ENCODE measurements at places on chromosomes 1 and 21. TPM values are rescaled to one million over a fixed set of nuclear protein-coding genes. Genes with fewer than 3 reads are reported as not detected.
A peak's percentile ranks its signal among the peaks of the same experiment; 100 is the strongest.

OR6K6 gene
- not detected for total RNA-seq

OR6N1 gene
- total RNA-seq: not detected

ISG15 gene
- 109 TPM for total RNA-seq

FCGR3A gene
- not detected for total RNA-seq

CELA3A gene
- not detected for total RNA-seq

HES4 gene
- total RNA-seq: 23.3 TPM

LRRC53 gene
- total RNA-seq: not detected

GNL2 gene
- total RNA-seq: 37.3 TPM

PCP4L1 gene
- not detected for total RNA-seq

GRCh38 chr1:7827126-7827955 lies 25.5 kb downstream of the UTS2 start:
- DNase-seq: peak; percentile 8

DNA sequence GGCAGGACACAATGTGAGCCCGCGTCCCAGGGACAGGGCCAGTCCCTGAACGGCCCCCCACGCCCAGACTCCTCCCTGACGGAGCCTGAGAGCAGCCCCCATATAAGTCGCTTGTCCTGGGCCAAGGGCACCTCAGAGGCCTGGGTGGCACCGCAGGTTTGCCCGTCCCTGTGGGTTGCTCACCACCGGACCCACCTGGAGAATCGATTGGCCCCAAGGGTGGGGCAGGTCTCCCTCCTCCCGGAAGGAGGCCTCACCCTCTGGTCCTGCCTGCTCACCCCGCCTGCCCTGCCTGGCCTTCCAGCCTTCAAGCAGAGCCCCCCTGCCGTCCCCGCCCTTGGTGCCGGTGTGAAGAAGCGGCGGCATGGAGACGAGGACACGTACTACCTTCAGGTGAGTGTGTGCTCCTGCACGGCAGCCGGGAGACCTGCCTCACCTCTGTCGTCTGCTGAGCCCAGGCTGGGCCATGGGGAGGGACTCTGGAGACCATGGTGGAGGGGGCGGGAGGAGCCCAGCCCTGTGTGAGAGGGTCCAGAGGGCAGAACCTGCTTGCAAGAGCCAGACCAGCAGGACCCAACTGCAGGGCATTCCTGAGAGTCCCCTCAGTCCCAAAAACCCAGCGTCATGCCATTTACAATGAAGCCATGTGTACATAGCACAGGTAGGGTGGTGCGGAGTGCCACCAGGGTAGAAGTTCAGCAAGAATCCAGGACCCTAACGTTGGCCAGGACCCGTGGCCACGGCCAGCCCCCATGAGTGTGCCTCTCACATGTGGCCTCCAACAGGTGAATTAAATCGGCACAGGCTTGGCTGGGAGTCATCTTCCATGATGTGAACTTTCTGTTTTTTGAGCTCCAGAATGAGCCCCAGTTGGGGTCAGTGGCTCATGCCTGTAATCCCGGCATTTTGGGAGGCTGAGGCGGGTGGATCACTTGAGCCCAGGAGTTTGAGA lies 24.1 kb upstream of the CCDC27 start:
- DNase-seq: no peak

DNA sequence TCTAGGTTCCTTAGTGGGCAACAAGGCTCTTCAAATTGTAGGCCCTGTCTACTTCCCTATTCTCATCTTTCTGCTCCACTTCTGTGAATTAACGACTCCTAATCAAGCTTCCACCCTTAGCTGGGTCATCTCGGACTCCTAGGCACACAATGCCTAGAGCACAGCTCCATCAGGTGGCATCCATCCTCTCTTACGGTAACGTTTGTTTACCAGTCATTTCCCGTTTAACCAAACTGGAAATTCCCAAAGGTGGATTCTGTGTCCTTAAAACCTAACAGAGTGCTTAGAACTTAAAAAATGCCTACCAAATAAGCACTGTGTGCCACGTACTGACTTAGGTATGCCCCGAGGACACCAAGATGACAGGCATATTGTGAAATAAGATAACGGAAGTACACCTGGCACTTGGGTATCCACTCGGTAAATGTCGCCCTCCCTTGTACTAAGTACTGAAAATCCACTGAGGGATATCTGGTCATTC lies 1.5 kb downstream of the PARP1 start:
- DNase-seq: no peak

DNA sequence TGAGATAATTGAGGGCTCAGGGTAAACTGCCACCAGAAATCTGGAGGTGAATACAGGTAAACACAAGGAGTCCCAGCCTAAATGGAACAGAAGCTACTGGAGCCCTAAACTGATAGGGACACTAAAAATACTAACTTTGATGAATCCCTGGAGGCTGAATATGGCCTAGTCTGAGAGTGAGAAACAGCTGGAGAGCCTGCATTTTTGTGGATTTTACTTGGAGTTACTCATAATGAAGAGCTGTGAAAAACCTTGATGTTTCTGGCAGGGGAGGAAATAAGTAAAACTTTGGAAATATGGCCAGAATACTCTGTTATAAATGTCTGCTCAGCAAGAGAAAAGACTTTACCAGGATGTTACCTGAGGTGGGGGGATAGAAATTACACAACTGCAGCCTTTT lies 164.4 kb downstream of the LIPI start:
- DNase-seq: no peak

DNA sequence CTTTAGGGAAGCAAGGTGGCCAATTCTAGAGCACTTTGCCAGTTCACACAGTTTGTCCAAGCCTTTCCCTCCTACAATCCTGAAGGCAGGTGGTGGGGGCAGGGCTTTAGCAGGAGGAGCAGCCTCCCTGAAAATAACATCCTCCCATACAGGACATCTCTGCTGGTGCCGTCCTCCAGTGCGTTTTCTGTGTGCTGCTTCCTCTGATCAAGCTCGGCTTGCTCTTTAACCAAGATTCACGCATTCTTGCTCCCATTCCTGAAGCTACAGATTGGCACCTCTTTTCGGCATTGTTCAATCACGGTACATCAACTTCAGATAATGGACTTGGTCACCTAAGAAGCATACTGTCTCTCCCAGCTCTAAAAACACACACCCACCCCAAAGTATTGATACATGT lies 7.5 kb upstream of the DPT start:
- no peak for DNase-seq

DNA sequence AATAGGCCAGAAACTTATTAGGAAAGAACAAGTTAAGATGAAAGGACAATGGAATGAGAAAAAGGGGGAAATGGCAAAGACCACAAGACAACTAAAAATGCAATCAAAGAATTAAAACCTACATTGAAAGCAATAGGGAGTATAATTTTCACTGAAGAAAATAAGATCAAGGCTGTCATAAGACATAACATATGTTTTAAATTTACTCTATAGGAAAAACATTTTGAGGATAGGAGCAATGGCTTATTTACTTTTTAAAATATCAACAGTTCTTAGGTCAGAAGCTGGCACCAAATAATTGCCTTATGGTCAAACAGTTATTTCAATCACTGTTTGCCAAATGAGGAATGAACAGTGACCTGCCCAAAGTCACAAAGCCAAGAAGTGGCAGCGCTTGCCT lies 171.2 kb upstream of the HOOK1 start:
- no peak for DNase-seq

DNA sequence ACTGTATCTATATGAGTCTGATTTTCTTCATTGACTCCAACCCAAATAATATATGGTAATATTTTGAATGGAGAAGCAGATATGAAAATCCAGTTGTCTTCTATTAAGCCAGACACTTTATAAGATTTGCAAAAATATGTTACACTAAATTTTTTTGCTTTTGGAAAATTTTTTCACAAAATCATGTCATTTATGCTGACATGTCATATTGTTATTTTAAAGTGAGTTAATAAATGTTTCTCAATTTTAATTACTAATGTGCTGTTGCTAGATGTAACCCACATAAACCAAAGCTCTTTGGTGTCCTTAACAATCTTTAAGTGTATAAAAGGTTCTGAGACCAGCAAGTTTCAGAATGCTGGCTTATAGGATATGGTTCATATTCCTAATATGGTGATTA lies 142.5 kb downstream of the HS2ST1 start:
- no peak for DNase-seq

DNA sequence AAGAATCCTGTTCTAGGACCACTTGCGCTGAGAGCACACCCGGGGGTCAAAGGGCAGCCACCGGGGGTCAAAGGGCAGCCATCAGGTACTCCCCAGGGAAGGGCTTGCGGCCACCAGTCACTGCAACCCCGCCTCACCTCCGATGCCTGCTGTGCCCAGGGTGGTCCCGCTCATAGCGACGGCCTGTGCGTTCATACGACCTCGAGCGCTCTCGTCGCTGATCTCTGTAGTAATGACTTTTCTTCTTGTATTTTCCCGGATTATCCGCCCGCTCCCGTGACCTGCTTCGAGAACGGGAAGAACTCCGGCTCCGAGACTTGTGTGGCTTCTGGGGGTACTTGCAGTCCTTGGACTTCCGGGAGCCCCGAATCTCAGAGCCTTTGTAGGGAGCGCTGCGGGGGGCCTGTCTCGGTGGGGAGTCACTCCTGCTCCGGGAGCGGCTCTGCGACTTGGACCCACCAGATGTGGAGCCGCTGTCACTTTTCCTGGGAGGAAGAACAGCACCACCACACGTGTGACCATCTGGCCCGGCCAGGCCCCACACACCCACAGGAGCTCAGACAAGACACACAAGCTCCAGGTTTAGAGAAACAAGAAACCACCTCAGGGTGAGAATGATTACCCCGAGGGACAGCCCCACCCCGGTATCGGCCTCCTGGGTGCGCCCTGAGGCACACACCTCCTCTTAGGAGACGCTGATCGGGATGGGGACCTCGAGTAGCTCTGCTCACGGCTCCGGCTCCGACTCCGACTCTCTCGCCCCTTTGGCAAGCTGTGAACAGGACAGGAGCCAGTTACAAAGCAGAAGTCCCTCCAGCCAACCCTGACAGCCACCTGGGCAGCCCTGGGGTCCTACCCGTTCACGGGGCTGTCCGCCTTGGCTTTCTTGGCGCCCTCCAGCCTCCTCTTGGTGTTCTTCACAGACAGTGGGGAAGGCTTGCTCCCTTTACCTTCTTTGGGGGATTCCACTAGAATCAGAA lies 11.7 kb downstream of the CCNL2 start:
- no peak for DNase-seq

DNA sequence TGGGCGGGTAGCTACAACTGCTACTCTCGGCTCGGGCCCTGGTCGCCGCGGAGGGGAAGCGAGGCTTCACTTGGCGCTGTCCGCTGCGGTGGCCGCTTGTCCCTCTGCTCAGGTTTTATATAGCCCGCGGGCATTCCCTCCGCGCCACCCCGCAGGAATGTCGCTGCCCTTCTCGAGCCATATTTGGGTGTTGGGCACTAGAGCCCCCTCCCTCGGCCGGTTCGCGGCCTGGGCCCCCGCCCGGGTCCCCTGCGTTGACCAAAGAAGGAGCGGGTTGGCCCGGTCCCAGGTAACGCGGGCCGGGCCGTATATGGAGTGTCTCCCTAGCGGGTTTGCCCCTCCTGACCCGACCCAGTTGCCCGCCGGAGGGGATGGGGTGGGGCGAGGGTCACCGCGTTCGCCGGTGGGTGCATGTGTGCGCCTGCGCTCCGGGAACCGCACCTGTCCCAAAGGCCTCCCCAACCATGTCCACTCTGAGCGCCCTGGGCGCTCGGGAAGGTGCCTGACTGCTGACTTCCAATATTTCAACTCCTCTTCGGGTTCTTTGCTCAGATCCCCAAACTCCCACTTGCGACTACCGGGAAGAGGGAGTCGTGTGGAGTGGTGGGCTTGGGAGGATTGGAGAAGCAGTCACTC lies at the start of gene ACTA1:
ACTA1 (minus strand) TSS at position 90 of the 636 bp plus-strand sequence. CDS start 979 bp downstream, outside the sequence.
- DNase-seq: no peak

DNA sequence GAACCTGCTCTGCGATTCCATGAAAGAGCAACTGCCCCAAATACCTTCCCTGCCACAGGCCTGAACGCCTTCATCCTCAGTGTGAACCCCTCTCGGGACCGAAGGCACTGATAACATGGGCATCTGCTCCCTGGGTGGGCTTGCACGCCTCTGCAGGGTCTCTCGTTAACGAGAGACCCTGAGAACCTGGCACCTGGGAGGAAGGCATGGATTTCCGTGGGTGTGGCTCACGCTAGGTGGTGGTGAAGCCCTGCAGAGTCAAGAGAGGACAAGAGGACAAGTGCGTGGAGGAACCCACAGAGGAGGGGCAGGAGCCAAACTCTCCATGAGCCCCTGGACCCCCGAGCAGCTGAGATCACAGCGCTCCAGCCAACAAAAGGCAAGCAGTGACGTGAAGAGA lies 26.8 kb upstream of the COL6A2 start:
- DNase-seq: no peak

GRCh38 chr1:109298666-109299557 lies 7.9 kb downstream of the MYBPHL start:
- DNase-seq: peak; percentile 35

DNA sequence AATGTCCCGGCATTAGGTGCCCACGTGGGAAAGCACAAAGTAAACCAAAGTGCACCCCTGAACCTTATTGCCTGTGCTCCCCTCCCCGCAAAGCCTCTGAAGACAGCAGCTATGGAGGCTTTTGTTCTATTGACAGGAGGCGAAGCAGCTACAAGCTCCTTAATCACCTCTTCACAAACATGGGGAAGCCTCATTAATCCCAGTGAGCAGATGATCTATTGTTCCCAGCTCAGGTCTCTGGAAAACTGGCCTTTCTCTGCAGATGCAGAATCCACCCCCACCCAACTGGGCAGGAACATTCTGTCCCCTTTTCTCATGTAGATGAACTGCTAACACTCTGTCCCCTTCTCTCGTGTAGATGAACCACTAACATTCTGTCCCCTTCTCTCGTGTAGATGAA lies 190.5 kb upstream of the CSF3R start:
- no peak for DNase-seq

GRCh38 chr1:199298825-199299224 lies 660.0 kb downstream of the PTPRC start:
- DNase-seq: no peak

DNA sequence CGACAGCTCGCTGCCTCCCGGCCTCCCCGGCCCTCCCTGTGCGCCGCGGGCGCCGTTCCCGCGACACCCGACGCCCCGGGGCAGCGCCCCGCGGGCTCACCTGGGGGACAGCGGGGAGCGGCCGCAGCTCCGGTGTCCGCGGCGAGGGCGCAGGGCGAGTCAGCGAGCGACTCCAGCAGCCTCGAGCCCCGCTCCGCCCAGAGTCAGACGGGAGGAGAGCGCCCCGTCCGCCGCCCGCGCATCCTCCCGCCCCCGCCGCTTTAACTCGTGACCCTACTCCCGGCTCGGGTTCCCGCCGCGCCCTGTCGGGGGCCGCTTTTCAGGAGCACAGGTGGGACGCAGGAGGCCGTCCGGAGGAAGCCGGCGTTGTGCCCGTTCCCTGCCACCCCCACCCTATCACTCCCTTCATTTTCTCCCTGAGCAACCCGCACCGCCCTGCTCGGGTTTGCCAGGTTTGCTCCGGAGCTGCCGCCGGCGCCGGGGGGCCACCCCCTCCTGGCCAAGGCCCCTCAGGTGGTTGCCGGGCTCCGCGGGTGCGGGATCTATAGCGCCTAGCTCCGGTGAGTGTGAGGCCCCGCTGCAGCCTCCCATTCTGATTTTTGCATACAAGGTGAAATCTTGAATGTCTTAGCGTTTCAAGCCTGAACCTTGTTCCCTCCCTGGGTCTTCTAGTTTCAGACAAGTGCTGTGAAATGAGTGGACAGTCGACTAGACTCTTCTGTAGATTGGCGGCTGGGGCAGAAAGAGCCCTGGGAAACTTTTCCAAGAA lies at the start of gene MCOLN3:
MCOLN3 (minus strand) TSS at position 205 of the 769 bp plus-strand sequence. CDS start 3,140 bp downstream, outside the sequence.
- no peak for DNase-seq
